Stimulated activated CD8-positive, alpha-beta memory T cell treated with anti-CD3 and anti-CD28 coated beads, Interleukin-15, amount 100 ng/mL, for 1 hour (primary cell): ENCODE measurements at places on chromosomes 11 and 22.

DNA sequence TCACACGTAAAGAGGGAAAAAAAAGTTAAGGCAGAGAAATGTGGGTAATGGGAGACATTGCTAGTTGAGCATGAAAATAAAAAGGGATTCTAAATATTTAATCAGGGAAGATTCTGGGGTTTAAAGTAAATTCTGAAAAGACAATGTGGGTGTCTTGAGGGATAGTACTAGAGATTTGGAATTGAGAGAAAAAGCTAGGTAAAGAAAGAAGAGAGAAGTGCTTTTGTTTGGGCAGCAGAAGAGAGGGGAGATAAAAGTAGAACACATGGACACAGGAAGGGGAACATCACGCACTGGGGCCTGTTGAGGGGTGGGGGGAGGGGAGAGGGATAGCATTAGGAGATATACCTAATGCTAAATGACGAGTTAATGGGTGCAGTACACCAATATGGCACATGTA is 3.5 kb upstream of the YPEL4 start:
- DNase-seq, result no peak

GRCh38 chr22:35044607-35045390 is 21.2 kb upstream of the ISX start:
- DNase-seq, result no peak

DNA sequence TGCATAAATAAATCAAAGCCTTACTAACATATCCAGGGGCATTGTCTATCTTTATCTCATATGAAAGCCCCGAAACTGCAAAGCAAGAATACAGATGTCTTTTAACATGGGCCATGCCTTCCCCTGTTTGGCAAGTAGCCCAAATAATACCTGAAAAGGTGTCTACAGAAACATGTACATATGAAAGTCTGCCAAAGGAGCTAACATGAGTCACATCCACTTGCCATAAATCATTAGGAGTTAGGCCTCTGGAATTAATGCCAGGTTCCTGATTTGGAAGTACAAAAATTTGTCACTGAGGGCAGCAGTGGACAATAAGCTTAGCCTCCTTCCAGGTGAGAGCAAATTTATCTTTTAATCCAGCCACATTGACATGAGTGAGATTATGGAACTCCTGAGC is 85.5 kb upstream of the PGR start:
- DNase-seq, result no peak

GRCh38 chr11:119991022-119991404 is 146.9 kb downstream of the TRIM29 start:
- no peak for DNase-seq

DNA sequence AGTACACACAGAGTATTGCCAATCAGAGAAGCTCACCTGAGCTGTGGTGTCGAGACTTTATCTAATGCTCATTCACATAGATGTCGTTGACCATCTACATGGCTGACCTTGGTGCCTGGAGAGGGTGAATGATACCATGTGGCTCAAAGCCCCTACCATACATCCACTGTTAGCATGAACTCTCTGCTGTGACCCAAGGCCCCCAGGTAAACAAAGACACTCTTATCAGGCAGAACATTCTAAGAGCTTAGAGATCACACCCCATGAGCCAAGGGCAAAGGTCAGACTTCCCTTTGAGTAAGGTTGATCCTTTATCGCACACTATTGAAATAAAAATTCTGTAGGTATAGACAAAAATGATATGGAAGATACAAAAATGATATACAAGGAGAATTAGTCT is 15.0 kb upstream of the PIWIL3 start:
- no peak for DNase-seq

GRCh38 chr11:9077164-9077563 is 14.2 kb downstream of the SCUBE2 start:
- no peak for DNase-seq

- DNase-seq, result no peak
These were observed 148.3 kb downstream of the TEAD1 start for GRCh38 chr11:12822392-12823022.

- DNase-seq, result no peak
These were observed 25.8 kb downstream of the ACAT1 start for GRCh38 chr11:108147150-108147549.

- DNase-seq, result no peak
These were observed 124.2 kb downstream of the ARL14EP start for GRCh38 chr11:30447058-30447640.

DNA sequence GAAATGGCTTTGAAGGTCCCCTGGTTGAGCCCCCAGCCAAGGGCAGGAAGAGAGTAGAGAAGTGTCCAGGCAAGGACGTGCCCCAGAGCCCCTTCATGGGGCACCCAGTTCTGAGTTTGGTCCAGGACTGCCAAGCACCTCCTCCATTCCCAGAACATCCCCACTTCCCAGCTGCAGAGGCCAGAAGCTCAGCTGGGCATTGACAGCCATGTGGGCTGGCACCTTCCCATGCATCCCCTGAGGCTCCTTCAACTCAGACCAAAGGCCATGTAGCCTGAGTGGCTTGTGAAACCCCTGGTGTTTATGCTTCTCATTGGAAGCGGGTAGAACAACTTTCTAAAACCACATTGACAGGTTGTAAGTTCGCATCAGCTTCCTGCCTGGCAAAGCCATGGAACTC is 789.6 kb downstream of the TBC1D22A start:
- DNase-seq, result no peak

GRCh38 chr11:95375886-95376285 is 144.9 kb upstream of the SESN3 start:
- no peak for DNase-seq

GRCh38 chr11:92506809-92507336 is 282.3 kb downstream of the FAT3 start:
- DNase-seq, result no peak

DNA sequence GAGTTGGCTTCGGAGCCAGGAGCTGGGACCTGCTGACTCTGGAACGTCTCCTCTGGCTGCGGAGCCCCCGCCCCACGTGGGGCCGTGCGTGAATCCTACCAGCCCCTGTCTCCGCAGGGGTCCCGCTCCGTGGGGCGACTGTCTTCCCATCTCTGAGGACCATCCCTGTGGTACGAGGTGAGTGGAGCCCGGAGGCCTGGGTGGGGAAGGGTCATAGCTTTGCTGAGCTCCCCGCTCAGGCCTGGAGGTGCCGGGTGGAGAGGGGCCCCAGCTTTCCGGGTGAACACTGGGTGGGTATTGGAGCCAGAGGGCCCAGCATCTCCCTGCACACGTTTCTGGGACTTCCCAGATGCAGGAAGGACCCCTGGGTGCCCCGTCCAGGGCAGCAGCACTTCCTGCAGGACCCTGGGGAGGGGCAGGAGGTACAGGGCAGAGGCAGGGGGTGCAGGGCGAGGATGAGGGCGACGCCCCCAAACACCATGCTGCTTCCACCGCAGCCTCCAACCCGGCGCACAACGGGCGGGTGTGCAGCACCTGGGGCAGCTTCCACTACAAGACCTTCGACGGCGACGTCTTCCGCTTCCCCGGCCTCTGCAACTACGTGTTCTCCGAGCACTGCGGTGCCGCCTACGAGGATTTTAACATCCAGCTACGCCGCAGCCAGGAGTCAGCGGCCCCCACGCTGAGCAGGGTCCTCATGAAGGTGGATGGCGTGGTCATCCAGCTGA is 3.8 kb downstream of the MUC5AC start:
- DNase-seq, result no peak

DNA sequence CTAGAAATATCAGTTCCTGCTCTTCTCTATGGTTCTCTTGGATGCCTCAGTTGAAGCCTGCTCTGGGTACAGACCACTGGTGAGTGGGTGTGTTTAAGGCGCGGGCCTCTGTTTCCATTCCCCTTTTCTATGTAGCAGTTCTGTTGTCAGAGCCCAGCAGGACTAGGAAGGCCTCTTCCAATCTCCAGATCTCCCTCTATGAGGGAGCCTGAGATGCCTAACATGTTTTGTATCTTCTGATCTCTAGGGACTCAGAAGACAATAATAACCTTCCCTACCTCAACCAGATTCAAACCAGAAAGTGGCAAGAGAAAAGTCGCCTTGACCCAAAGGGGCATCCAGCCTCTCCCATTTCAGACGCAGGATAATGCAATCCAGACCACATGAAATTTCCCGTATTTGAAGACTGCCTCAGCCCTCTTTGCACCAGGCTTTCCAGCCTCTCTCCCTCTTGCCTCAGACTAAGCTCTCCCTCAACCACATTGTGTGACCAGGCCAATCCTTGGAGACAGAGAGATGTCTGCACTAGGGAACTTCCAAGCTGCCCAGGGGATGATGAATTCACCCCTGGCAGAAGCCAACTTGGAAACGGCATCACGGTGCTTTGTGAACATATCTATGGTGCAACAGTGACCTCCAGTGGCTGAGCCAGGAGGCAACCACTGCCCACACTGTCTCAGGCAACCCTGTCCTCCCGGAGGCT is 150.1 kb upstream of the UBASH3B start:
- DNase-seq, result peak; percentile 14

DNA sequence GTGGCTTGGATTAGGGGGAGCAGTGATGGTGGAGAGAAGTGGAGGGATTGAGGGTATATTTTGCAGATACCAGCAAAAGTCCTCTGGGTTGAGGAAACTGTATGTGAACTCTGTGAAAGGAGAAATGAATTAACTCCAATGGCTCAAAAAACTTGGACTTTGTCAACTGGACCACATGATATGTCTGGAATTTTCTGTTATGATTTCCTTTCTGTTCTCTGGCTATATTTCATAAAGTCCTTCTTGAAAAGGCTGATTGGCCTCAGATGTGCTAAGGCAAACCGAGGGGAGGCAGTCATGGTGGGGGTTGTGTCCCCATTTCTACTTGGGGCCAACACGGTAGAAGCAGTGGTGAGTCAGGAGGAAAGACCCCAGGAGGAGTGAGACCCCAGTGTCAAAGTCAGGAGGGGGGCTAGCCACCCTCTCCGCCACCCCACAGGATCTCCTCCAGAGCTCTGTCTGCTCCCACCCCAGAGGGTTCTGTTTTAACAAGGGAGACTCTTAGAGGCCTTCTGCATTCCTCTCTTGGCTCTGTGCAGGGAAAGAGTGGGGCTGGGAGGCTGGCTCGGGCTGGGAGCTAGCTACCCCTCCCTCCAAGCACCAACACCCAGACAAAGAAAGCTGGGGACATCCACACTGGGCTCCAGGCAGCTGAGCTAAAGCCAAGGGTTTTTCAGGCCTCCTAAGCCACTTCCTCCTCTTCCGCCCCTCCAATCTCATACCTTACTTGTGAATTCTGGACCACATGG is 13.8 kb downstream of the CHRDL2 start:
- no peak for DNase-seq

DNA sequence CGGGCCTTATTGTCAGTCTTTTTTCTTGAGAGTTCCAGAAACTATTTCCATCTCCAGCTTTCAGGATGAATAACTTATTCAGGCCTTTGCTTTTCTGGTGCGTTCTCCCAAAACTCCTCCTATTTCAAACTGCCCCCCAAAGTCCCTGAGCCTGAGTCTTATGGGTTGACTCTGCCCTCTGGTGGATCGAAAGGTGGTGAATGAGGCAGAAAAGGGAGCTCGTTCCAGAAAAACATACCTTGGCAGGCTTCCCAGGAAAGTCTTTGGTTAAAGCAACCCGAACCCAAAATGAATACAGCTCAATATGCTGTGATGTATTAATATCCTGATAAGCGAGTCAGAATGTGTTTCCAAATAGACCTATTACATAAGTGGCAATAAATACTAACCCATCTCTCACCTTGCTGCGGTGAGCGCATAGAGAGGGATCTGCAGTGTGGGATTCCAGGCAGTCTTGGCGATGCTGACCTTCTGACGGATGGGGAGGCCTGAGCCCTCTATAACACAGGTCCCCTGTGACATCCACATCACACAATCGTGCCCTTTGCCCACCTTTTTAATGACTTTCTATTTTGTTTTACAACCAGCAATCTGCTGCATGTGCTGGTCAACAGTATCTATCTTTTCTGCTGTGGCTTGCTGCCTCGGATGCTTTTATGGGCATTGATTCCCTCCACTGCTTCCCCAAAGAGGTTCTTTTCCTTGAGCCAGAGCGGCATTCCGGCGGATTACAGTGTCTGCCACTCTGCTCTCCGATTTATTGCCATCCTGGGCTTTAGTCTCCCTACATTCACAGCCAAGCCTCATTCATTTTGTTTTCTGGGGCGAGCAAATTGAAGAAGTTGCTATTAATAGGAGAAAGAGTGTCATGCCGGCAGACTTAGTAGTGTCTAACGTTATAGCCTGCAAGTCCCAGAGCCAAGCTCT is 756.8 kb downstream of the NTM start:
- no peak for DNase-seq

- no peak for DNase-seq
These were observed 36.7 kb downstream of the SMC1B start for GRCh38 chr22:45376703-45377102.

GRCh38 chr11:45815747-45816146 is 10.8 kb downstream of the SLC35C1 start:
- DNase-seq, result no peak

DNA sequence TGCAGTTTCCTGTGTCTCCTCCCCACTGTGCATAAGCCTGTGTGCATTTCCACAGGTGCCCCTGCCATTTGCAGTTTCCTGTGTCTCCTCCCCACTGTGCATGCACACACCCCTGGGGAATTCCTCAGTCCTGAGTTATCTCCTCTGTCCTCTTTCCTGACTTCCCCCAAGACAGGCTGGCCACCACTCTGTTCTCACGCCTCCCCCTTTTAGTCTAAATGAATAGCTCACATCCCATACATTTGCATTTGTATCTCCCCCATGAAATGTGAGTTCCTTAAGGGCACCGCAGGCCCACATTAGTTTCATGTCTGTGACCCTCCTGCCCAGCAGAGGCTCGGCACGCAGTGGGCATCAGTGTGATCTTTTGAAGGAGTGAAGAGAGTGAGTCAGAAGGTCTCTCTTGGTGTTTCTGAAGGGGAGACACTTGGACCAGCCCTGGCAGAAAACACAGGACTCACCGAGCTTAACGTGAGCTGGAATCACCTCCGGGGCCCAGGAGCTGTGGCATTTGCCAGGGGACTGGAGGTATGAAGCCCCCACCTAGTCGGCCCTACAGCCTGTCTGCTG is 6.2 kb downstream of the LRRC74B start:
- no peak for DNase-seq

- DNase-seq, result no peak
These were observed 900.7 kb downstream of the JRKL start for GRCh38 chr11:97290464-97291041.

DNA sequence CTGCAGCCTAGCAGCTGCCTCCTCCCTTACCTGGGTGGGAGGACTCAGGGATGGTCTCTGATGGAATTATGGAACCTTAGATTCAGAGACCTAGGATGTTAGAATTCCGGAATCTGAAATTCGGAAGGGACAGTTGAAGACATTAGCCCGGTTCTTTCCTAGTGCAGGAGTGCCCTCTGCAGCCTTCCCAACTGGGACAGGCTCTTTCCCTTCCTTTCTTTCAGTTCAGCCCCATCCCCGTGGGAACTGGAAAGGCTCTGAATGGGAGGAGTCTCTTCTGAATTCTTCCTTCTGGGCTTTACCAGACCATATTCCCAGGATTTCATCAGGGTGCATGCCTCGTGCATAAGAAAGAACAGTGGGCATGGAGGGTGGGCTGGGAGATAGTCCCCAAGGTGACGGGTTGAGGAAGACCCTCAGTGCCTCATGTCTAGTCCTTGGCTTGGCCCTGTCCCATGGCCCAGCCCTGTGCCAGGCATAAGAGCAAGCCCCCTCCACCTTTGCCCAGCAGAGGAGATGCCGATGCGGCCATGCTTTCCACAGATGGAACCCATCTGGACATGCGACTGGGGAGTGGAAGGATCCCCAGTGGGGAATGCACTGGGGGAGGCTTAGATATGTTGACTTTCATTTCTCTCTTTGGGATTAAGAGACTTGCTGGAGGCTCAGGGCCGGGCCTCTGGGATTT is 14.4 kb downstream of the DNAJB13 start:
- DNase-seq, result no peak
